Bronchial epithelial cell (primary cell): ENCODE measurements at places on chromosomes 5 and 9.
A peak's percentile ranks its signal among the peaks of the same experiment; 100 is the strongest.

GRCh38 chr9:115882911-115883310 is 270.7 kb upstream of the PAPPA start:
- DNase-seq, result no peak

DNA sequence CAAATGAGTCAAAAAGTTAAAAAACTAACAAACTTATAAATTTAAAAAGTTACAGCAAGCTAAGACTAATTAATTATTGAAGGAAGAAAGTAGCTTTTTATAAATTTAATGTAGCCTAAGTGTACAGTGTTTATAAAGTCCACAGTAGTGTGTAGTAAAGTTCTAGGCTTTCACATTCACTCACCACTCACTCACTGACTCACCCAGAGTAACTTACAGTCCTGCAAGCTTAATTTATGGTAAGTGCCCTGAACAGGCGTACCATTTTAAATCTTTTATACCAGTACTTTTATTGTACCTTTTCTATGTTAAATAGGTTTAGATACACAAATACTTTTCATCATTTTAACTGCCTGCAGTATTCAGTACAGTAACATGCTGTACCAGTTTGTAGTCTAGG is 80.0 kb upstream of the C9orf72 start:
- peak; percentile 42 for DNase-seq

GRCh38 chr5:130692770-130693169 is 472.3 kb downstream of the HINT1 start:
- no peak for DNase-seq

GRCh38 chr5:133900534-133901270 is 67.7 kb downstream of the C5orf15 start:
- no peak for DNase-seq

- DNase-seq, result no peak
Observed at GRCh38 chr9:119280740-119281485, 88.3 kb downstream of the BRINP1 start.

DNA sequence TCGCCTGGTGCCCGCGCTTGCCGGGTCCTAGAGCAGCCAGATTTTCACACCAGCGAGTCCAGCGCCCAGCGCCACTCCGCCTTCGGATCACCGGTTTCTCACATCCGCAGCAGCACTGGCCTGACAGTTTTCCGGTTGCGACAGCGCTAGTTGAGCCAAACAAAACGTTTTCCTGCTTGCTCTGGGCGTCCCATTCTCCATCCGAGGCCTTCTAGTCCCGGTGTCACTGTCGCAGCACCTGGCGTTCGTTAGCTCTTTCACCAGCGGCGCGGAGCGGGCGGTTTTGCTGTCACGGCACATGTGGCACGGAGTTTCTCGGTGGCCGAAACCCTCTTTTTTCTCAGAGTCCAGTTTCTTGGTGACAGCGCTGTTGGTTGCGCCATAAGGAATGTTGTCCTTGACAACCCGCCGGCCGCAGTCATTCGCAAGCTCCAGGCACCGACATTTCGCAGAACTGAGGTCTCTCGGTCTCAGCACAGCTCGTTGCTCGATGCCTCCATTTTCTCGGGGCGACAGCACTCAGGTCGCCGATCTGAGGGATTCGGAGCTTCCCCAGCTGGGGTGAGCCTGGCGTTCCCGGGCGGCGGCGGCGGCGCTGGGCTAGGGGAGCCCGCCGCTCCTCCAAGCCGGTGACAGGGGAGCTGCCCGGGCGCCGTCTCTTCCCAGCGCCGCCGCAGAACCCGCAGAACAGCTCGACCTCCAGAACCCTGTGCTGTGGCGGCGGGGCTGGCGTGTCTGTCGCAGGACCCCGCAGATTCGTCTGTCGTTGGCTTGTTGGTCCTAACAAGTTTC is 47.8 kb downstream of the ANXA2R start:
- DNase-seq, result peak; percentile 53

DNA sequence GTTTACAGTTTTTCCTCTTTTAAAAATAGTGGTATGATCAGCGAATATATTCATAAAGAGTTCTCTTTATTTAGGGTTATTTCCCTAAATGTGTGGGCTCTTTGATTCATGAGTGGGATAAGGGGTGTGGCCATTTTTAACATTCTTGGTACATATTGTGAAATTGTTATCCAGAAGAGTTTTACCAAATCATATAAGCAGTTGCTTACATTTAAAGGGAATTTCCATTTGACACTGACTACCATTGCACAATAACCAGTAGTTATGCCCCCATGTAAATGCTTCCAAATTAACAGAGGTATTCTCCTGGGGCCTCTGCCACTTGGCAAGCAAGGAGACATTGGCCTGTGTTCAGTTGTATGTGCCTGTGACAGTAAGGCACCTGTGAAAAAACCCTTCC is 27.2 kb downstream of the SLC25A48 start:
- DNase-seq, result no peak

GRCh38 chr5:3024126-3024525 is 272.6 kb upstream of the IRX2 start:
- DNase-seq, result no peak

DNA sequence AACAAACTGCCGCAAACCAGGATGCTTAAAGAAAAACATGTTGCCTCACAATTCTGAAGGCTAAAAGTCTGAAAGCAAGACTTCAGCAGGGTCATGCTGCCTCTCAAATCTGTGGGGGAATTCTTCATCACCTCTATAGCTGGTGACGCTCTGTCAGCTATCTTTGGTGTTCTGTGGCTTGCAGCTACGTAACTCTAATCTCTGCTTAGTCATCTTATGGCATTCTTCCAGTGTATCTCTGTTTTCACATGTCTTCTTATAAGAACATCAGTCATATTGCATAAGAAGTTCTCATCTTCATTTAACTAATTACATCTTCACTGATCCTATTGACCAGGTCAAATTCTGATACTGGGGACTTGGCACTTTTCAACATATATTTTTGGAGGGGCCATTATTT is 243.0 kb downstream of the CDH10 start:
- peak; percentile 60 for DNase-seq

DNA sequence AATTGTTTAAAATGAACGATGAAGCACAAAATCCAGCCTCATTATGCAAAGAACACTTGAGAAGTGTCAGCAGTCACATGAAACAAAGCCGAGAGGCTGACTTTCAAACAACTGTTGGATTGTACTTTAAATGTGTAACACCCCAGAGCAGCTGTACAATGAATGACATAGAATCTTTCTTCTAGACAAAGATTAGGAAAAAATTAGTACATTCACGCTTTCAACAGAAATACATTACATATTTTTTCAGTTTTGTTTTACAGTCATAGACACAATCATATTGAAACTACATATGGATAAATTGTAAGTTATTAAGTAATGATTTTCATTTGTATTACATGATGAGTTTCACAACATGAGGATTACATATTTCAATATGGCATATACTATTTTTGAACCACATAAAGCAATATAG is 10.6 kb upstream of the AGXT2 start:
- no peak for DNase-seq

DNA sequence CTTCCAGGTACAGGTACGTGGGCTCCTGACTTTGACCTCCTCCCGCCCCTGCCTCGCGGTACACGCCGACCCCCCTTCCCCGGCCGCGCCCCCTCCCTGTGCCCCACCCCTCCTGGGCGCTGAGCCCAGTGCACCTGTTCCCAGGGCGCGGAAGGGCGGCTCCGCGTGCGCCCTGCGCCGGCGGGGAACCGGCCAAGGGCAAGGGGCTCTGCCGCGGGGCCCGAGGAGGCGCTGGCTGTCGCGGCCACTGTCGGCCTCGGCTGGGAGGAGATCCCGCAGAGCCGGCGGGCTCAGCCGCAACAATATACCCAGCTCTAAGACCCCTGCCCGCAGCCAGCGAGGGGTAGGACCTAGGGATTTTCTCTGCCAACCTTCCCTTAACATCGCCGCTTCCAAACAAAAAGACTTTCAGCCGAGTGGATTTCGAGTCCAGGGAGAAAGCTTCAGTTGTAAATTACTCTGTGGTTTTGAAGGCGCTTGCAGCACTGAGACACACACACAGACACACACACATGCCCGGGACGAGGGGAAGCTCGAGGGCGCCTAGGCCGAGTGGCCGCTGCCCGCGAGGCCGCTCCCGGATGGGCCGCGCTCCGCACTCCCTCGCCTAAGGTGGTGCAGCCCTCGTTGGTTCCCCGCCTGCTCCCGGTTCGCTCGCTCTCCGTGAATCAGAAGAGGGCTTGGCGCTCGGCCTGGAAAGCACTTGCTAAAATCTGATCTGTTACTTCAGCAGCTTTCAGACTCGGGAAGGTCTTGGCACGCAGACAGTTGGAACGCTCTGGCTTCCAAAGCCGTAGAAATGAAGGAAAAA is 1.2 kb downstream of the FGF18 start:
- peak; percentile 50 for DNase-seq
